ENCODE measurements at places on chromosomes 12 and 14.

GRCh38 chr12:5736527-5736926 lies 208.5 kb downstream of the ANO2 start:
- DNase-seq = no peak

- peak; percentile 58 for DNase-seq
Measured at GRCh38 chr14:100825713-100826331, at the start of gene MEG3. Gene MEG3, plus strand, starts transcription at chr14:100826118.

DNA sequence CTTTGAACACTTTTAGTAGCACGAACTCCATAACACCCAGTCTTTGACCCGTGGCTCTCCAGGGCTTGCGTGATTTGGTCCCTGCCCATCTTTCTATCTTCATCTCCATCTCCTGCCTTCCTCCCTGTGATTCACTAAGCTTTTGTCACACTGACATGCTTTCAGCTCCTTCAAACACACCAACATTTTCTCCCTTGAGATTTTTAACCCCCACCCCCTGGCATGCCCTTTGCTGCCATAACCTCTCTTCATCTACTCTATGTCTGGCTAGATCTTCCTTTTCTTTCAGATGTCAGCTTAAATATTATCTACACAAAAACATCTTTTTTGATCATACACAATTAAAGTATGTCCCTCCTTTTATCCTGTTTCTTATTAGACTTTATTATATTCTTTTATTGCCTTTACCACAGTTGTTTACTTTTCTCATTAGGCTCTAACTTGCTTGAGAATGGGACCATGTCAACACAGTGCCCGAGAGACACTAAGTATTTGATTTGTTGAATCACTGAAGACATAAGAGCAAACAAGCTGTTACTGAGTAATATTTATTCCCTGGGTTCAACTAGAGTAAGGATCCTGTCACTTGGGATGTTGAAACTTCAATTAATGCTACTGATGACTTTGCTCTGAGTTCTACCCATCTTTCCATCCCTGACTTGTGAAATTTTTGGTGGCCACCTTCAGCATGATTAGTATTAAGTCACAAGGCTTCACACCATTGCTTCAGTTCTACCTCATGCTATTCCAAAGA lies 387.3 kb downstream of the LRIG3 start:
- no peak for DNase-seq

DNA sequence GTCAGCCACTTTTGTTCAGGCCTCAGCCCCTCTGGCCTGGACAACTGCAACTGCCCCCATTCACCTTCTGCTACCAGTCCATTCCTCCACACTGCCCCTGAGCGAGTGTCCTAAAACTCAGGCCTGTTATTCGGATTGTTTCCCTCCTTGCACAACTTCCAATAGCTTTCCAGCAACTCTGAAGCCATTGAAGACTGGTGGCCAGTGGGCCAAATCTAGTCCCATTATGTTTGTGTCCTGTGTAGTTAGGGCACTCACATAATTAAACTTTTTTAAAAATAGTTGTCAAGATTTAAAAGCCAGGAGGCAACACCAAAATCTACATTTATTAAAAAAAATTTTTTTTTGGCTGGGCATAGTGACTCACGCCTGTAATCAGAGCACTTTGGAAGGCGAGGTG lies 17.8 kb upstream of the FIGNL2 start:
- DNase-seq = no peak

- DNase-seq = no peak
Measured at GRCh38 chr12:124706363-124706762, 139.0 kb upstream of the NCOR2 start.

DNA sequence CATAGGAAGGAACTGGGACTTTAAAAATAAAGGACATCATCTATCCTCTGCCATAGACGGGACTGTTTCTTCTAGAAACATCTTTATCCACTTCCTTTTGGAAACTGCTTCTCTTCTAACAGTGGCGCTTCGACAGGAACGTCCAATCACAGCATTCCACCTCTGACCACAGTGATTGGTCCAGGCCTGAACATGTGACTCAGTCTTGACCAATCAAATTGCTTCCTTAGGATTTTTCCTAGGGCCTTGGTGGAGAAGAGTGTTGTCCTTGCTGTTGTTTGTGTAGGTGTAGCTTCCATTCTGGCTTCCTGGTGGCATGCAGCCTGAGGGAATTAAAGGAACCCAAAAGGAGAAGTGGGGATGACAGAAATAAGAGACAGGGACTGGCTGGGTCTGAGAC lies 182.4 kb upstream of the TBX3 start:
- no peak for DNase-seq

- DNase-seq = peak; percentile 18
Measured at GRCh38 chr14:102046337-102047278, 40.2 kb downstream of the HSP90AA1 start.

DNA sequence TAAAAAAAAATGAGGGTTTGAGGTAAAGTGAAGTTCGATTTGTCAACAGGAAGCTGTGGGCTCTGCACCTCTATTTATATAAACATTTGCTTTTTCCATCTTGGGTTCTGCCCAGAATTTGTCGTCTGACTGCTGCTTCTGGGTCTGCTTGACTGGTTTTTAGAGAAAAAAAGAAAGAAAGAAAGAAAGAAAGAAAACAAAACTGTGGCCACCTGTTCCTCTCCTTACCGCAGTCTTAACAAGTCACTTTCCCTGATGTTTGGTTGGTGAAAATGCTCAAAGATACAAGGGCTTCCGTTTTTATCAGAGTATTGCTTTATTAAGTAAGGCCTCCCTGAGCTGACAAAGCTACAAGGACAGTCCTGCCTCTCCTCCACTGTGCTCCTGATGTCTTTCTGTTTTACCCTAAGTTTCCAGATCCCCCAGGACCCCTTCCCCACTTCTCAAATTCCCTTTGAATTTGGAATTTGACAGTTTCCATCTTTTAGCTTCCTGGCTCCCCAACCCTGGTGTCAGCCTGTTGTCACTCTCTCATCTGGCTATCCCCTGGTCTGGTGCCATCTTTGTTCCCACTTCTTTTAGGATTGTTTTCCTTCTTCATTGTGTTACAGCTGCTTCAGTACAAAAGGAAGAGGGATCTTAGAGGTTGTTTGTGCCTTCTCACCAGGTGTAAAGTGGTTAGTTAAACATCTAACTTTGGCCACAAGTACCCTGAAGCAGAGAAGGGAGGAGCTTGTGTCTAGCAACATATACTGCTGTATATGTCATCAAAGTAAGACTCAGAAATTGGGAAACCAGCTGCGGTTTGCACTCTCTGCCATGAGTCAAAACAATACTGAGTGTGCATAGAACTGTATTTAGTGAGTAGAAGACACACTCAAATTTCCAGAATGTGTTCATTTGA lies 18.0 kb downstream of the MFAP5 start:
- no peak for DNase-seq

DNA sequence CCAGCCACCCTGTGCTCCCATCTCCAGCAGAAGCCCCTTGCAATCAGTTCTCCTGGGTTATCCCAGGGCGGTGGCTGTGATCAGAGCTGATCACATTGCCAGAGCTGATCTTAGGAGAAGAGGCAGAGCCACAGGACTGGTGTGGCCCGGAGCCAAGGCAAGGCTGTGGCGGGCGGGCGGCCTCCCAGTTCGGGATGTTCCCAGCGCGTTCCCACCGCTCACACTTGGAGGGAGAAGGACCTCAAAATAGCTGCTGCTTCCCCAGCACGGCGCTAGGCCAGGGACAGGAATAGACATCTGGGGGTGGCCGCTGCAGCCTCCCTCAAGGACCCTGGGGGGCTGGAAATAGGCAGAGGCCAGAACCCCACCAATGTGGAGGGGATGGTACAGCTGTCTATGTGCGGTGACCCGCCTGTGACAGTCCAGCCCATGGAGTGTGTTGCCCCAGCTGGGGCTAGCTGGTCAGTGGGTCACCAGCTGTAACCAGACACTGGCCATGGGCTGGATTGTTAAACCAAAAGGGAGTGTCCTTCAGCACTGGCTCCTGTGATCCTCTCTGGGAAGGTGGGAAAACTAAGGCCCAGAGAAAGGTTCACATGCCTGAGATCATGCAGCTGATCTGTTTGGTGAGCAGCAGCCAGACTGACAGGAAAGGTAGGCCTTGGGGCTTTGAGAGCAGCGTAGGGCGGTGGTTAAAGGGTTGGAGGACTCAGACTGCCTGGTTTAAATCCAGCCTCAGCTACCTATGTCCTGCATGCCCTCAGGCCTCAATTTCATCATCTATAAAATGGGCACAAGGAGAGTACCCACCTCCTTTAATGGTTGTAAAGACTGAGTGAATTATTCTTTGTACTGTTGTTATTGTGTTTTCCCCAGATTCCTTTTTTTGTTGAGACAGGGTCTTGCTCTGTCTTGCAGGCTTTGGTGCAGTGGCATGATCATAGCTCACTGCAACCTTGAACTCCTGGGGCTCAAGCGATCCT lies 8.0 kb upstream of the POP5 start:
- DNase-seq = no peak

- no peak for DNase-seq
Measured at GRCh38 chr12:7101694-7102131, 7.3 kb downstream of the C1RL start.

- peak; percentile 38 for DNase-seq
Measured at GRCh38 chr12:65881965-65882413, 57.7 kb downstream of the HMGA2 start.

- DNase-seq = no peak
Measured at GRCh38 chr14:20834899-20835298, 32.3 kb upstream of the RNASE1 start.

- DNase-seq = no peak
Measured at GRCh38 chr12:11673666-11674461, 24.4 kb downstream of the ETV6 start.

DNA sequence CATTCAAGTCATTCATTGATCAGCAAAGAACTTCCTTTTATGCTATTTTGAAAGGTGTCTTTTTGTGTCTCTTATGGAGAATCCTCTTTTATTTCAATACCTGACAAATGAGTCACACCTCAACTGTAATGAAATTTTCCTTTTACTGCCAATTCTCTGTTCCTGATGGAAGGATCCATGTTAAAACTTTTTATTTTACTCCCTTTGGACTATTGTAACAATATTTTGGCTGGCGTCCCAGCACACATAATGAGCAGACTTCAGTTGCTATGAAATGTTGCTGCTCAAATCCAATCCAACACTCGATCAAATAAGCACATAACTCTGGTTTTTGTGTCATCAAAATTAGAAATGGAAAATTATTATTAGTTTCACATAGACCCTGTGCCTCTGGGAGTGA lies 21.9 kb upstream of the SLC15A5 start:
- DNase-seq = peak; percentile 1

DNA sequence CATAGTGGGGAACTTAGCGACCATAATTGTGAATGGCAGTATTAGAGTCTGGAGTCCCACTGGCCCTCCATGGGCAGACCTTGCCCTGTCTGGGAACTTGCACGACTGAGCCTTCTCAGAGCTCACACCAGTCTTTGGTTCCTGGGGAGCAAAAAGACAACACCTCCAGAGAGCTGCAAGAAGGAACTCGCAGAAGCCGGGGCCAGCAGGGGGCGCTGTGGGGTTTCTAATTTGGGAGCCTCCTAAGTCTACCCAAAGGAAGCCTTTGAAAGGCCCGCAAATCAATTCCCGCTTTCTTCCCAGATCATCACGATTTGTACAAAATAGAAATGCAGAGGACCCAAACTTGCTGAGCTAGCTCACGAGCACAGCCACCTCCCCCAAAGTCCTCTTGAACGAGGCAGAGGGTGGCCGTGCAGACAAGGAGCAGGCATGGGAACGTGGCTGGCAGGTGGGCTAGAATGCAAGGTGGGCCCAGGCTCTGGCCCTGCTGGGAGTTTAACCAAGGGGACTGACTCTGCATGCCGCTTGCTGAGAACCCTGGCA lies 46.3 kb upstream of the FBXO21 start:
- DNase-seq = peak; percentile 57

DNA sequence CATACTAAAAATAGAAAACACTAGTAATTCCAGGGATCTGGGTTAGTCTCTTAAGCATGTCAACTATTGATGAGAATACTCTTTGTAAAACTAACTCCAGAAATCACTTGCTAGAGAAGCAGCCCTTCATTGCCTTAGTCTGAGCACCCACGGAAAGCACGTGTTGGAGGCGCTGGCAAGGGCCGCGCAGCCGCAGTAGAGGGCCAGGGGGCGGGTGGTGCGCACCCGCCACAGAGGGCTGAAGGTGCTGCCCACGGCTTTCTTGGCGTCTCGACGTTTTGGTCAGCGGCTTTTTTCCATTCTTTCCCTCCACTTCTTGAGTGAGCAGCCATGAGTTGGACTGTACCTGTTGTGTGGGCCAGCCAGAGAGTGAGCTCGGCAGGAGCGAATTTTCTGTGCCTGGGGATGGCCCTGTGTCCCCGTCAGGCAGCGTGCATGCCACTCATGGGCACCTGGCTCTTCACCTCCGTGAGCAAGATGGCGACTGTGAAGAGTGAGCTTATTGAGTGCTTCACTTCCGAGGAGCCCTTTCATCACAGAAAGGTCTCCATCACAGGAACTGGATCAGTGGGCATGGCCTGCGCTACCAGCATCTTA lies 68.4 kb upstream of the PPM1H start:
- DNase-seq = no peak

- DNase-seq = no peak
Measured at GRCh38 chr14:63726499-63726898, 1.4 kb downstream of the SGPP1 start.

DNA sequence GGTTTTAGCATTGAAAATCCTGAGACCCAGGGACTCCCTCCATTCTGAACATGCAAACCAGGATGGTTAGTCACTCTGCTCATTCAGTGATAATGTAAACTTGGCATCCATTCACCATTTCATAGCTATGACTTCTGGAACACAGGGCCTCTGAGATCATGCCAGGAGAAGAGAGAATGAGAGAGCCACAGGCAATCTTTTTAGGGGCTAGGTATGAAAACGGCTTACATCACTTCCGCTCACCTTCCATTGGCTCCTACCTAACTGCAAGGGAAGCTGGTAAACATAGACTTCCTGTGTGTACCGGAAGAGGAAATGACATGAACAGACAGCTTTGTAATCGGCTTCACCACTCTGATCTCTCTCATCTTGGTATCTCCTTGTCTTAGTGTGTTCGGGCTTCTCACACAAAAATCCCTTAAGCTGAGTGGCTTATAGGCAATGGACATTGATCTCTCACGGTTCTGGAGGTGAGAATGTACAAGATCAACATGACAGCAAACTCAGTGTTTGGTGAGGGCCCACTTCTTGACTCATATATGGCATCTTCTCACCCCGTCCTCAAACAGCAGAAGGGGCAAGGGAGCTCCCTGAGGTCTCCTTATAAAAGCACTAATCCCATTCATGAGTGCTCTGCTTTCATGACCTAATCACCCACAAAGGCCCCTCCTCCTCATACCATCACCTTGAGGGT lies 465.9 kb upstream of the TBX3 start:
- DNase-seq = peak; percentile 99
